ENCODE measurements at places on chromosomes 3 and 15. TPM values are rescaled to one million over a fixed set of nuclear protein-coding genes. Genes with fewer than 3 reads are reported as not detected.

Gene ALPK3
- total RNA-seq: 0.12 TPM

Gene HRG
- not detected for total RNA-seq

Gene CASR
- total RNA-seq: not detected

Gene CRYBG3
- total RNA-seq: 16.9 TPM

Gene LRRIQ4
- total RNA-seq: not detected

Gene IL5RA
- not detected for total RNA-seq

Gene SLC4A7
- total RNA-seq: 111 TPM

Gene ITIH3
- 2.8 TPM for total RNA-seq
